ENCODE measurements at places on chromosomes 1 and 21. TPM values are rescaled to one million over a fixed set of nuclear protein-coding genes. Genes with fewer than 3 reads are reported as not detected.
A peak's percentile ranks its signal among the peaks of the same experiment; 100 is the strongest.

GRCh38 chr1:71717186-71717585 is 565.2 kb downstream of the NEGR1 start:
- DNase-seq: no peak

Gene C1orf53
- total RNA-seq: 4.2 TPM

DNA sequence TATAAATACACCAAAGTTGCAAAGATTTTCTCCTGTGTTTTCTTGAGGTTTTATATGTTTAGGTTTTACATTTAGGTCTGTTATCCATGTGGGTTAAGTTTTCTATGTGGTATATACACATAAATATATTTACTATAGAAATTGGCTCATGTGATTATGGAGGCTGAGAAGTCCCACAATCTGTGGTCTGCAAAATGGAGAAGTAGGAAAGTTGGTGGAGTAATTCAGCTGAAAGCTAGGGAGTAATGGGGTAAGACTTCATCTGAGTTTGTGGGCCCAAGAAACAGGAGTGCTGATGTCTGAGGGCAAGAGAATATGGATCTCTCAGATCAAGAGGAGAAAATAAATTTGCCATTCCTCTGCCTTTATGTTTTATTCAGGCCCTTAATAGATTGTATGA is 146.0 kb downstream of the GPATCH2 start:
- no peak for DNase-seq

DNA sequence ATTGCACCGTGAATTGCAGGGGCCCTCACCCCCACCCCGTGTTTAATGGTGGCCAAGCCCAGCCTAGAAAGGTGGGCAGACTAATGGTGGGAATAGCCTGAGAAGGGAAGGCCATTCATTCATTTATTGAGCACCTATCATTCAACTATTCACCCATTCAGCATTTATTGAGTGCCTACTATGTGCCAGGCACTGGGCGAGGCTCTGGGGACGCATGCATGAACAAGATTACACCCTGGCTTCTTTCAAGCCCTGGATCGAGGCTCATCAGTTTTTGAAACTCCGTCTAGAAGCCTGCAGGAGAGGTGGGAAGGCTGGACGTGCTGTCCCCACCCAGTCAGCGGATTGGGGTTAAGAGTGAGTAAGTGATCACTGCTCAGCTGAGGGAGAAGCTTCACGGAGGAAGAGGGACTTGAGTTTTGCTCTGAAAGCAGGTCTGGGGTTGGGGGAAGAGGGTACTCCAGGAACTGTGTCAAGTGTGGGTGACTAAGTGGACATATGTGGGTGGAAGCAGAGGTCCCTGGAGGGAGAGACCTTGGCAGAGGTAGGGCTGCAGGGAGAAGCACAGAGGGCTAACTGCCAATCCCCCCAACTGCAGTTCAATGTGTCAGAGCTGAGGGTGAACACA is 35.6 kb downstream of the MEF2D start:
- peak; percentile 25 for DNase-seq

Gene PRKCZ
- 2.8 TPM for total RNA-seq

Gene TMPRSS15
- total RNA-seq: not detected

GRCh38 chr1:95049935-95050334 is 22.8 kb downstream of the ALG14 start:
- no peak for DNase-seq

Gene CDC20
- 78.0 TPM for total RNA-seq

GRCh38 chr1:218397752-218398339 is 52.7 kb downstream of the TGFB2 start:
- no peak for DNase-seq

DNA sequence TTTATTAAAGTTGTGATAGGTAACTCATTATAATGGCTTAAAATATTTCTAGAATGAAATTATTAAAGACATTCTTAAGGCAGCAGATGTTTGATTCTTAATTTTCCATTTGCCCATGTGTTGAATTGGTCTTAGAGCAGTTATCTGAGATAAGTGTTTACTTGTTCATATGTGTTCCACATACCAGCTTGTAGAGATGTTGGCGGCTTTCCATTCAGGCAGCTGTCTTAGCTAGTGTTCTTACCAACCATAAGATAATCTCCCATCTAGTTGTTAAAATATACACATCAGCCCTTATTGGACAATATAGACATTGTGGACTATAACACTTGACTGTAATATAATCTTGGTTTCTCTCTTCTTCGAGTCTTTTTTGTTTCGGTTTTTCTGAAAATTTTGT is 1372.9 kb upstream of the ADGRL2 start:
- DNase-seq: no peak

GRCh38 chr1:207072233-207072632 is 16.4 kb upstream of the C4BPB start:
- DNase-seq: no peak

Gene OR2T2
- not detected for total RNA-seq

GRCh38 chr1:81921344-81921743 is 120.6 kb downstream of the ADGRL2 start:
- DNase-seq: no peak

Gene AMY1B
- not detected for total RNA-seq

GRCh38 chr1:192628396-192629057 is 7.4 kb upstream of the RGS13 start:
- DNase-seq: no peak

Gene TCHHL1
- total RNA-seq: not detected

DNA sequence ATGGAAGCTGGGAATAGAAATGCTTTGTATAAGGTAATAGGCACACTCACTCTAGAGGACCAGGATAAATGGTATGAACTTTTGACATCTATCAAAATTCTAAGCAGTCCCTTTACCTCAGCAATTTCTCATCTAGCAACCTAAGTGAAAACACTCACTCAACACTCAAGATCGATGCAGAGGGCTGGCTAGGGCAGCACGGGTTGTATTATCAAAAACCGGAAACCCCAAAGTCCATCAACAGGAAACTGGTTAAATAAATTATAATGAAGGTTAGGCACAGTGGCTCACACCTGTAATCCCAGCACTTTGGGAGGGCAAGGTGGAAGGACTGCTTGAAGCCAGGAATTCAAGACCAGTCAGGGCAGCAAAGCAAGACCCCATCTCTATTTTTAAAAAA is 9.4 kb downstream of the USP48 start:
- DNase-seq: no peak

Gene AADACL3
- not detected for total RNA-seq

GRCh38 chr1:18895317-18895716 is 7.0 kb downstream of the ALDH4A1 start:
- no peak for DNase-seq

- no peak for DNase-seq
Measured at GRCh38 chr1:234827181-234827580, 217.2 kb upstream of the IRF2BP2 start.

Gene SYNC
- total RNA-seq: 103 TPM

GRCh38 chr1:44016890-44017400 is 14.3 kb downstream of the SLC6A9 start:
- no peak for DNase-seq

Measured in IMR-90 (cell line).